ENCODE measurements at places on chromosomes 11 and 22.

DNA sequence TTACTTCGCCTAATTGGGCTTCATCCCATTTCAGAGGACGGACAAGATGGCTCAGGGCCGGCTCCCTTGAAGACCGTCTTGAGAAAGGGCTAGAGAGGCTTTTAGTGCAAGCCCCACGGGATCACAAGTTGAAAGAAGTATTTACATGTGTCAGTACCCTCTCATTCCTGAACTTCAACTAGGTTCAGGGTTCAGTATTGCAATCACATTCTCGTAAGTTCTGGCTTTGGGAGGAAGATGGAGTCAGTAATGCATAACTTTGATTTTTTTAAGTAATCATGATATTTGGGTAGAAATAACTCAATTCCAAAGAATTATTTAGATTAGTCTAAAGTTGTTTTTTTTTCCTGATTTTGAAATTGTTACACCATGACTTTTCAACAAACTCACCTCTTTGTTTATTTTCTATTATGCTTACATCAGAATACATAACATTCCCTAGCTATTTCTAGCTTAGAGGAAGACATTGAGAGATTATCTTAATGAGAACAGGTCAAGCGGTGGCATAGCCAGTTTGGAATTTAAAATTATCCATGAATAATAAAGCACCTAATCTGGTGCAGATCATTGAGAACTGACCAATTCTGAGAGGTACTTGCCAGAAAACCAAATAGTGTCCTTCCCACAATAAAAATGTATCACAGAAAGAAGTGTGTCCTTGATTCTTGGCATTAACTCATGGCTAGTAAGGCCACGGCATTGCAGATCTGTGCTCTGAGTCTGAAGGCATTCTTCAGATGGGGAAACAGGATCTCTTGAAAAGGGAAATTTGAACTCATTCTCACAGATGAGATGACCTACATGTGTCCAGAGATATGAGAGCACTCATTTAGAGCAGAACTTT lies 92.1 kb upstream of the BLID start:
- DNase-seq: no peak

- no peak for DNase-seq
These were observed 89.5 kb upstream of the ISX start for GRCh38 chr22:34976474-34976873.

DNA sequence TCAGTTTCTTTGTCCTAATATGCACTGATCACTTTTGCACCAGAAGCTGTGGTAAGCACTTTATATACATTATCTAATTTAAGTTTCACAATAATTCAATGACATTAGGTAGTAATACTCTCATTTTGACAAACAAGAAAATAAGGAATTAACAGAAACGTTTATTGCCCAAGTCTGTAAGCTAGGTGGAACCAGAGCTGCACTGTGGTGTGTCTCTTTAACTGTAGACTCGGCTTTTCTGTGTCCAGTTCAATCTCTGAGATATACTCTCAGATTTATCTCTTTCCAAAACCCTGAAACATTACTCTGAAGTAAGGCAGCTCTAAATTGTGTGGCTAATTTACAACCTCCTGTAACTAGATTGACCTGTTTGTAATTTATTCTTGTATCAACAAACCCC lies 101.1 kb downstream of the MUC15 start:
- no peak for DNase-seq

DNA sequence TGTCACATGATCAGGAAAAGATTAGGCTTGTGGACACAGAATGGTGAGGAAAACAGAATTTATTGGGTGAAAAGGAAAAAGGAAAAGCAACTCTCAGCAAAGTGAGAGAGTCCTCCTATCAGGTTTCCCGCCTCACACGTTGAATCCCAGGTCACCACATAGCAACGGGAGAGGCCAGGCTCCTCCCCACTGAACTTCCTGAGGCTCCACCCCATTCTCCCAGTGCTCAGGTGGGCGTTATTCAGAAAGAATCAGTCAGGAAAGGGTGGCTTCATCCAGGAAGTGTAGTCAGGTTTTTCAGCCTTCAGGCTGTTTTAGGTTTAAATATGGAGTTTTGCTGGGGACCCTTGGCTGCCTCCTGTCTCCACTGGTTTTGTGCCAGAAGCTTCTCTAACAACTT lies 66.9 kb downstream of the SPON1 start:
- DNase-seq: no peak

DNA sequence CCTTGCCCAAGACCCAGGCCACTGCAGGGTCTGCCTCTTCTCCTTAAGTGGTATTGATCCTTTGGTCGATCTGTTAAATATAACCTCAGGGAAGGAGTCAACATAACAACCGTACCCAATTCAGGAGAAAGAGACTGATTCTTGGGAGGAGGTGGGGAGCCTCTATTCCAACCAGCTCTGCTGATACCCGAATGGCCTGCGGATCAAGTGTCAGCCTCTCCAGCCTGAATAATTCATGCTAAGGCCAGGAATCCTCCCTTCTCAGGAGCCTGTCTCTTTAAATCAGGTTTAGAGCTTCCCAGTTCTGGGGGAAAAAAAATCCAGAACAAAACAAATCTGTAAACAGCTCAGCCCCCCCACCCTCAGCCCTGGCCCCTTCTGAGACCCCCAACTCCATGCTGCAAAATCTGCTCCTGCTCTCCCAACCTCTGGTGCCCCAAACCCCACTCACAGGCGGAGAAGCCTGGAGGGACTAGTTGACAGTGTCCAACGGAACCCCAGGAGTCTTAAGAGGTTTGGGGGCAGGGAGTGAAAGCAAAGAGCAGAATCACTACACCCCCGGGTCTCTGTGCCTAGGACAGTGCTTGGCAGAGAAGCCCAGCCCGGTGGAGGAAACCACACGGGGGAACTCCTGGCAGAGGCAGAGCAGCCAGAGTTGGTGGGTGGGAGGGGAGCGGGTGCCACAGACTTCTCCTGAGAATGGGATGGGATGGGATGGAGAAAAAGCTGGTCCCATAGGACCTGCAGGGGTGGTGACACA lies 863 bp upstream of the TPBGL start:
- DNase-seq: no peak

DNA sequence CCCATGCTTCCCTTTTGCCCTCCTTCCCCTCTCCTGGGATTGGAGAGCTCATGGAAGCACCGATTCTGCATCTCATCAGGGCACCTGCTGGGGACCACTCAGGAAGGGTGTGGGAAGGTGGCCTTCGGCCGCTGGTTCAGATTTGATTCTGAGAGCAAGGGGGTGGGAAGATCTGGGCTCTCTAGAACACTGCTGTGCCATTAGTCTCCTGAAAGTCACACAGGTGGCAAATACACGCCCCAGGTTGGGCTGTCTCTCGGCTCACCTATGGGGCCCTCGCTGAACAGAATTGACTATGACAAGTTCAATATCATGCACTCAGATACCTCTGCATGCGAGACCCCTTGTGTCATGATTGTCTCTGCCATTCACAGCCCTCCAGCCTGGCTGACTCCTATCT lies 12.8 kb upstream of the APOBEC3A start:
- no peak for DNase-seq

GRCh38 chr22:27433585-27434190 lies 367.9 kb downstream of the MN1 start:
- DNase-seq: no peak

DNA sequence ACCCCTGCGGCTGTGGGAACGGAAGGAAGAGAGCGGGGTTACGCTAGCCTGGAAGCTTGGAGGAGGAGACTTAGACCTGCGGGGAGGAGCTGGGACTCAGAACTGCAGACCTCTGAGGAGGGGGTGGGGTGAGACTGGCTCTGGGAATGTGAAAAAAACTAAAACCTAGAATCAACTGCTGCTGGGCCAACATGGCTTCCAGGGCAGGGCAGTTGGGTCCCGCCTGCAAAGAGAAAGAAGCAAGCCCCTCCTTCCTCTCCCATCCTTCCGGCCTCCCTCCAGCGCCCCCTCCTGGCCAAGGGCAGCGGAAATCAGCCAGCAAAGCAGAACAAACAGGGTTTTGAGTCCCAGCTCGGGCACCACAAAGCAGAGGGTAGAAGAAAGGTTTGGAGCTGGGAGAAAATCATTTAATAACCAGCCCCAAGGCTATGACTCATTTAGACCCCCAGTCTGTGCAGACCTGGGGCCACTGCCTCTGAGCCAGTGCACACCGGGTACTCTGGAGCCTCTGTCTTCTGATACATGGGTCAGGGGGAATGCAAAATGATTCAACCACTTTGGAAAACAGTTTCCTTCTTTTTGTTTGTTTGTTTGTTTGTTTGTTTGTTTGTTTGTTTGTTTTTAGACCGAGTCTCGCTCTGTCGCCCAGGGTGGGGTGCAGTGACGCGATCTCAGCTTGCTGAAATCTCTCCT lies 7.3 kb upstream of the NCF4 start:
- no peak for DNase-seq

GRCh38 chr11:117239295-117239694 lies 6.8 kb downstream of the RNF214 start:
- no peak for DNase-seq

GRCh38 chr22:23899042-23899745 lies 5.0 kb downstream of the MIF start:
- no peak for DNase-seq

GRCh38 chr11:64355078-64355940 lies 3.7 kb upstream of the RPS6KA4 start:
- DNase-seq: no peak

DNA sequence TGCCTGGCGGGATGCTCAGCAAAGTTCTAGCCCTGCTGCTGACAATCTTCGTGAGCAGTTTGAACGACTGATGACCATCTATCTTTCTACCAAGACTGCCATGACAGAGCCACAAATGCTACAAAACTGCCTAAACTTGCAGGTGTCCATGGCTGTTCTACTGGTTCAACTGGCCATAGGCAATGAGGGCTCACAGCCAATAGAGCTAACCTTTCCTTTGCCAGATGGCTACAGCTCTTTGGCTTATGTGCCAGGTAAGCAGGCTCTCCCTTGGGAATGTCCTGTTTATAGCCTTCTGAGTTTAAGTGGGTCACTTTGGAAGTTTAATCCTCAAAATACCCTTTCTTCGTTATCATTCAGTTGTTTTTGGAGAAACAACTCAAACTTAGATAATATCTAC lies 20.1 kb downstream of the UBE4A start:
- DNase-seq: no peak

GRCh38 chr11:126821827-126822226 lies 178.7 kb downstream of the KIRREL3 start:
- DNase-seq: no peak

DNA sequence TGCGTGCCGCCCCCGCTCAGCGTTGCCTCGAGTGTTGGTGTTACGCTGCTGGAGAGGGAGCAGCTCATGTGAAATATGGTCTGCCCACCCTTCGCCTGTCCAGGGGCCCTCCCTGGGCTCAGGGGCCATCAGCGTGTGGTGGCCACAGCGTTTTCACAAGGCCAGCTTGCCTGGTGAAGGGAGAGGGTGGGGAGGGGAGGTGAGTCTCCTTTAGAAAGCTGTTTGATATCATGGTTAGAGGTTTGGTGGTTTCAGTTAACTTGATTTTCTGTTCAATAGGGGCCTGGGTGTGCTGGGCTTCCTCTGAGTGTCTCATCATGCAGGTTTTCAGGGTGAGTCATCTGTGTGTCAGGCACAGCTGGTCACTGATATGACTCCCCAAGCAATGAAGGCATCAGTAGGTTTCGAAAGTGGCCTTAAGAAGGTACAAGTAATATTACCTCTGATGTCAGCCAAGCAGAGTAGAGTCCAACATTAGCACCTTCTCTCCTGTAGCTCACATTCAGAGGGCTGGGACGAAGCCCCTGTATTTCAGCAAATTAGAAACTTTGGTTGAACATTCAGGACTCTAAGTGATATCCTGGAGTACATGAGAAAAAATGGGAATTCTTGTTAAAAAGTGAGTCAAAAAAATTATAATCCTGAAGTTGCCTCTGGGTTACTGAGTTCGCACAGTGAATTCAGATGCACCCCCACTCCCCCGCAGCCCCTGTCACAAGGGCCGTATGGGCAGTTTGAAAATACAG lies 172.5 kb downstream of the TBC1D22A start:
- no peak for DNase-seq

DNA sequence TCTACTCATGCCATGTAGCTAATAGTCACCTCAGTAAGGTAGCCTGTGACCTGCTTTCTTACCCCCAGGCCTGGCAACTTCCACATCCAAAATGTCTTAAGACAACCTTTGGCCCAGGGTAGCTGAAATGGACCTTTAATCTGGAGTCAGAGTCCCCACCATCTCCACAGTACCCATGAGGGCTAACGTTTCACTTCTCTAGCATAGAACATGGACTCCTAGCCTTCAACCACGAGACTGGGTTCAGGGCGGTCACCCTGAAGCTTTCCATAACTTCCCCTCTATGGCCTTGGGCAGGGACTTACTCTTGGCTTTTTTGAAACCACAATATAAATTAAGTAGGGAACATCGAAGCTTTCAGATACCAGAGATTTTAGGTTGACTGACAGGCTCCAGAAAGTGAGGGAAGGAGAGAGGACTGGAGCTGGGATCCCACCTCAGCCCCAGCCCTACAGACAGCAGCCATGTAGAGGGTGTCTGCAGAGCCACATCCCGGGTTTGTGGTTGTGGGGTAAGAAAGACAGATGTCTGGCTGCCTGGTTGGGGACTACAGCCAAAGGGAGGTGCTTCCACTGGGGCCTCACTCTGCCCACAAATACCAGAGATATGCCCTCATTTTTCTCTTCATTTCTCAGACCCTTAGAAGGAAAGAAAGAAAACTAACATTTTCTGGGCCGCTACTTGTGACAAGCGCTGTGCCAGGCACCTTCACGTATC lies 2.6 kb downstream of the TBC1D10A start:
- no peak for DNase-seq

GRCh38 chr11:79242616-79243015 lies 198.2 kb downstream of the TENM4 start:
- no peak for DNase-seq

DNA sequence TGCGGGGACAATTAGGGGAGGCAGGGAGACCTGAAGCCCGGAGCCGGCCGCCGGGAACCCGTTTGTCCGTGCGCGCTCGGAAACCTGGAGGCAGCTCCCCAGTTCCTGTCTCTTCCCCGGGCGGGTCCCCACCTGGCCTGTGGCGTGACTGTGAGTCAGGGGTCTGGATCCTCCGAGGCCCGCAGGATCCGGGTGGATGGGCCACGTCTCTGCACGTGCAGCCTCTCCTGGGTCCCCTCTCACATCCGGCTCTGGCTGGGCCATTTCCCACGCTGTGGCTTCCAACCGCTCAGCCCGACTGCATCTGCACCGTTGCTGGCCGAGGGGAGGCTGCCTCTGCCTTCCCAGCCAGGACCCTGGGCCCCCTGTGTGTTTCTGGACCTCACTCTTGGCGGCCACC lies 14.8 kb upstream of the H19 start:
- no peak for DNase-seq

- DNase-seq: no peak
These were observed 146.2 kb downstream of the TRIM29 start for GRCh38 chr11:119991669-119992068.

Data from NCI-H187 treated with DMSO at 0.1 percent for 48 hours (cell line).